ENCODE measurements at places on chromosomes 6 and 20.

- peak; percentile 38 for DNase-seq
Measured at GRCh38 chr20:53569606-53570307, 23.9 kb downstream of the ZNF217 start.

DNA sequence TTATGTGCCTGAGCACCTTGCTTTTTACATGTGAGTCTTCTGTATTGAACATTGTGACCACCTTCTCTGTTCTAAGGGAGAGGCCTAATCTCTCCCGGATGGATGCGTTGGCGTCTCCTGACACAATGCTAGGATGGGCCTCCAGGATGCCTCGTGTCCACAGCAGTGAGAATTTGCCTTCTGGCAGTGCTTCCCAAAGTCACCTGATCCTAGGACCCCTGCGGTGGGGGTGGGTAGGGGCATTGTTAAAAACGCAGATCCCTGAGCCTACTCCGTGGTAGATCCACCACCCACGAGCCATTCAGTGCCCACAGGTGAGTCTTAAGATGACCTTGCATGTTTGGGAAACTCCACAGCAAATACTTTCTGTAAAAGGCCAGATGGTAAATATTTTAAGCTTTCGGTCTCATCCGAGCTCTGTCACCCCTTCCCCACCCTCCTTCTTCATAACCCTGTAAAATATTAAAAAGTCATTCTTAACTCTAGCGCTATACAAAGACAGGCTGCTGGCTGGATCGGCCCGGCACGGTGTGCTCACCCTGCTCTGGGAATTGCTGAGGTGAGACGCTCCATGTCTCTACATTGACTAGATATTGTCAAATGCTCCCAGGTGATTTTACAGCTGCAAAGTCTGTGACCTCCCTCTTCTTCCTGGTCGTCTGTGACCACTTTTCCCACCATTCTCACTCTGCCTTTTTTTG is 106.7 kb upstream of the IYD start:
- DNase-seq, result no peak

- no peak for DNase-seq
Measured at GRCh38 chr20:47740121-47740861, 45.0 kb downstream of the SULF2 start.

DNA sequence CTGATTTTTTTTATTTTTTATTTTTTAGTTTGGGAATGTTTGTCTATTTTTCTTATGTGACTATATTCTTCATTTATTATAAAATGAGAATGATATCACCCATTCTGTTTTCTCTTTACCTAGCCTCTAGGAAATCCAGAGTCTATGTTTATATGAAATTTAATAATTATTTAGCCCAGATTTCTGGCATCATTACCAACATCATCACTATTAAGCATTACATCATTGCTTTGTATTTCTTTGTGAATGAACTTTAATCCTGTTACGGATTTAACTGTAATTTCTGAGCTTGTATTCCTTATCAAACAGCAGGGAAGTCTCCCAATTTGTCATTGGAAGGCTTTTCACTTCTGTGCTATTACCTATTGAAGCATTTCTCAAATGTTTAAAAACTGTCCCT is 72.7 kb upstream of the NOX3 start:
- DNase-seq, result no peak

DNA sequence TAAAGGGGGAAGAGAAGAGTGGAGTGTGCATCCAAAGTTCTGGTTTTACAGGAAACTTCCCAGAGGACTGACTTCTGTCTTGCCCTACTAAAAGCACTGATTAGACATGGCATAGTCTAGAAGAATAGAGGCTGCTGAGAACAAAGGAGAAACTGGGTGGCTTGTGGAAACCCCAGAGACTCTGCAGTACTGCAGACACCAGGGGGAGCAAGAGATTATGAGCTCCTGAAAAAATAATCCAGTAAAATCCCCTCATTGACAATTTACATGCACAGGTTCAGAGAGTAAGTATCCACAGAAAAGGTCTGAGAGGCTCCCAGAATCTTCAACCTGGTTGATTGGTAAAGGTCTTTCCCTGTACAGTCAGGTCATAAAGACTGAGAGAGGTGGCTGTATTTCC is 48.7 kb upstream of the CLVS2 start:
- no peak for DNase-seq

DNA sequence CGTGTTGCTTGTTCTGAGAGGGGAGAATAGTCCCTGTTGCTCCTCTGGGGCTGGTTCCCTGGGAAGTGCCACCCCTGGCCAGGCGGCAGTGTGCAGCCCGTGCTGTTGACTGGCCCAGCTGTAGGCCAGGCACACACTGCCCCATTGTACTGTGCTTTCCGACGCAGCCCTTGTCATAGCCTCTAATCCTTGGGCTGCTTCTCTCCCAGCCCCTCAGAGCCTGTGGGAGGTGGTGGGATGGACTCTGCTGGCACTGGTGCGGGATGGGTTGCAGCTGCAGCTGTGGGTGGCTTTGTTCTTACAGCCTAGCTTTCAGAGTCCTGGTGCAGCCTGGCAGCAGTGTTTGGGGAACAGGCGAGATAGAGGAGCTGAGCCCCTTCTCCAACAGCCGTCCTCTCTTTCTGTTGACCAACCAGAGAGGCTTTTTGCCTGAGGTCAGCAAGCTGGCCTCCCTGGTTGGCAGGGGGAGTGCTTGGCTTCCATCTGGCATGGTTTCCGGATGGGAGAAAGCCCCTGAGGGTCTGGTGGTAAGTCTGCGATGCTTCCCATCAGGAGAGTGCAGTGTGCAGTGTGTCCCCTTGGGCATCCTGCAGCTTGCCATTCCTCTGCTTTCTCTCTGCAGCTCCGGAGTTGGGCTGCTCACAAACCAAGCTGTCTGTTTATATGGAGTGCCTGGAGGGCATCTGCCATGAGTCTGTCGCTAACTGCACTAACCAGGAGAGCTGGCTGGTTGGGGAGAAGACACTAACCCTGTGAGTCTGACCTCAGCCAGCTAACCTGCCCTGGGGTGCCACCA is 12.1 kb downstream of the TJAP1 start:
- no peak for DNase-seq

DNA sequence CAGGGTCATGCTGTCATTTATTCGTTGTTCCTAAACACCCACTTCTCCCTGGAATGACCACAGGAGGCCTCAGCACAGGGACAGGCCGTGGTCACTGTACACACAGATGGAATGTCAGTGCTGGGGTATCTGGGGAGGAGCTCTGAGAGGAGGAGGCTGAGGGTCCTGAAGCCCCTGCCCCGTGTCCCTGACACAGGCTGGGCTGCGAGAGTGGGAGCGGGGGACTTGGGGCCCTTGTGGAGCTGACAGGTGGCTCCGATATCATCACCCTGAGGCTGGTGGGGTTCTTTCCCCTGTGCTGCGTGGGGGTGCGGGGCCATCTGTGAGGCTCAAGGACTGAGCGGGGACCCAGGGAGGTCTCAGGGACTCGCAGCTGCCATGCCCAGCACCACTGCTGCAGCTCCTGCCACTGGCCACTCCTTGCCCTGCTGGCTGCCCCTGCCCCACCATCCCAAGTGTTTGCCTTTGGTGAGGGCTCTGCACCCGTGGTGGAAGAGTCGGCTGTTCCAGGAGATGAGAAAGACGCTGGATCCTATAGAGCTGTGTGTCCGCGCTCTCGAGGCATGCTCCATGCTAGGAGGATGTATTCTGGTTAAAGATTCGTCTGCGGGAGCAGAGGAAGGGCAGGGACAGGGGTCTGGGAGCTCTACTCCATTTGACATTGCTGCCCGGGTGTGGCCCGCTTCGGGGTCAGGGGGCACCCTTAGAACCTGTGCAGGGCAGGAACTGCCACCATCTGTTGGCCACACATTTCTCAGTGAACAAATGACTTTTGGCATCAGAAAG is 18.9 kb downstream of the NPEPL1 start:
- no peak for DNase-seq

GRCh38 chr6:26576929-26577719 is 19.6 kb upstream of the ABT1 start:
- DNase-seq, result peak; percentile 89

DNA sequence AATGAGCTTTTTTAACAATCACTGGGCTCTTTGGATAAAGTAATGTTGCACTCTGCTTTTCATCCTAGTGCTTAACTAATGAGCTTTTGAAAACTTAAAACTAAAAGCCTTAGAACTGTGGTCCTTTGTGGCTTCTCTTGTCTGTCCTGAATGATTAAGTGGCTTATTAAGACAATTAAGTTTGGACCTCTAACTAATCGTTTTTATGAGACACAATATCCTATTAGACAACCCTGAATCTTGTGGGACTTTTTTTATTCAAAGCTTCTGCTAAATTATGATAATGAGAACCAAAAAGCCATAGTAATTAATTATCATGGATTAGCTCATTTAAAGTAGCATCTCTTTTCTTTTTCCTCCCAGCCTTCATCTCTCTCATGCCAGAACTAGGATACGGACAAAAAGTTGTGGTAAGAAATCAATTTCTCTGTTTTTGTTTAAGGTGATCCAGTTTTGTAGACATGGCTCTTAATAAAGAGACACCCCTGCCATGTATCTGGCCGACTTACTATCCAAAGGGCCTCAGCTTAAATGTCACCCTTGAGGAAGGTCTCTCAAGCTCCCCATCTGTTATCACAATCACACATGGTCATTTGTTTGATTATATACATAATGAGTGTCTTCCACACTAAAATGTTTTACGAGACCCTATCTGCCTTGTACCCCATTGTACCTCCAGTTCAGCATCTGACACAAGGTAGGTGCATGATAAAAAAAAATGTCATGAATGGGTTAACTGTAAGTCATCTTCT is 384.4 kb upstream of the IRAK1BP1 start:
- DNase-seq, result no peak

- DNase-seq, result peak; percentile 81
Measured at GRCh38 chr6:35496841-35497570, at the start of gene TEAD3. TEAD3 (minus strand) TSS chr6:35497079.
